ENCODE measurements at places on chromosomes 12 and 14. TPM values are rescaled to one million over a fixed set of nuclear protein-coding genes. Genes with fewer than 3 reads are reported as not detected.

LRRC74A gene
- total RNA-seq, result not detected

BHLHE41 gene
- 3.2 TPM for total RNA-seq

- DNase-seq, result no peak
Measured at GRCh38 chr14:50528000-50528399, 4.4 kb downstream of the MAP4K5 start.

- peak; percentile 35 for DNase-seq
Measured at GRCh38 chr14:63276492-63277342, 42.0 kb downstream of the GPHB5 start.

GRCh38 chr12:113244047-113244460, 22.8 kb downstream of the TPCN1 start:
- no peak for DNase-seq

GRCh38 chr14:54462048-54462447, 20.9 kb upstream of the CNIH1 start:
- DNase-seq, result no peak

SVOP gene
- 0.14 TPM for total RNA-seq

PZP gene
- total RNA-seq, result not detected

ENDOU gene
- total RNA-seq, result 0.43 TPM

DNA sequence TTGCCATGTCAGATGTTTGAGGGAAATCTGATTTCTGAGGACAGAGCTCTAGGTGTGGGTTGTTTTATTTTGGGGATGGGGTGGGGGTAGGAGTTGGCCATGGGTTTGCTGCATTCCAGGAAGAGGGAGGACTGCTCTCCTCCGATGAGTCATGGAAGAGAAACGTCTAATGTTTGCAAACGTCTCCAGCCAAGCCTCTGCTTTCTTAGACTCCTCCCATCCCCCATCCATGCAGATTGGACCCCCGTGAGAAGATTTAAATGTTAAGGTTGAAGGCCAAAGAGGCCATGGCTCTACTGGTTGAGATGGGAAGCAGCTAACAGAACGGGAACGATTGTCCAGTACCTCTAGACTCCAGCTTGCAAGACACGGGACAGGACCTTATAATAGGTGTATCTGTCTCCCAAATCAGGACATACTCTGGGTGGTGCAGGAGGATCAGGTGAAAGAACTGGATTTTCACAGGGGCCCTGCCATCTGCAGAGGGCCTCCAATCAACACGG, 11.4 kb upstream of the ATP2A2 start:
- DNase-seq, result peak; percentile 50

- no peak for DNase-seq
Measured at GRCh38 chr12:74816398-74817175, 279.0 kb downstream of the ATXN7L3B start.

KRR1 gene
- 73.0 TPM for total RNA-seq

DNA sequence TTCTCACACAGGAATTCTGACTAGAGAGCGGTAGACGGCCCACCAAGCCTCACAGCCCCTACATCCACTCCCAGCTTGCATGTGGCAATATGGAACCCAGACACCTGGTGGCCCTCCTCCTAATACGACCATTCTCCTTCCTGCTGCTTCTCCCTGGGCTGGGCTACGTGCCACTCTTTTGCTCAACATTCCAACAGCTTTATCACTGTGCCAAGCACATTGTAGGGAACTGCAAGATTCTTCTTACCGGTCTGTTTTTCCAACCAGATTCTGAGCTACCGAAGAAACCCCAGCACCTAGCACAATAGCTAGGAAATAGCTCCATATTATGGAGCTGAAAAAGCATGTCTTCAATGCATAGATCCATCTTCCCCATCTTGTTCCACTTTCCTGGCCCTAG, 58.1 kb downstream of the STXBP6 start:
- no peak for DNase-seq

LRP6 gene
- total RNA-seq, result 78.4 TPM

All from Caco-2 (cell line).